Anterior cingulate cortex (tissue), 58 donors: ENCODE measurements at places on chromosomes 12 and 14.

DNA sequence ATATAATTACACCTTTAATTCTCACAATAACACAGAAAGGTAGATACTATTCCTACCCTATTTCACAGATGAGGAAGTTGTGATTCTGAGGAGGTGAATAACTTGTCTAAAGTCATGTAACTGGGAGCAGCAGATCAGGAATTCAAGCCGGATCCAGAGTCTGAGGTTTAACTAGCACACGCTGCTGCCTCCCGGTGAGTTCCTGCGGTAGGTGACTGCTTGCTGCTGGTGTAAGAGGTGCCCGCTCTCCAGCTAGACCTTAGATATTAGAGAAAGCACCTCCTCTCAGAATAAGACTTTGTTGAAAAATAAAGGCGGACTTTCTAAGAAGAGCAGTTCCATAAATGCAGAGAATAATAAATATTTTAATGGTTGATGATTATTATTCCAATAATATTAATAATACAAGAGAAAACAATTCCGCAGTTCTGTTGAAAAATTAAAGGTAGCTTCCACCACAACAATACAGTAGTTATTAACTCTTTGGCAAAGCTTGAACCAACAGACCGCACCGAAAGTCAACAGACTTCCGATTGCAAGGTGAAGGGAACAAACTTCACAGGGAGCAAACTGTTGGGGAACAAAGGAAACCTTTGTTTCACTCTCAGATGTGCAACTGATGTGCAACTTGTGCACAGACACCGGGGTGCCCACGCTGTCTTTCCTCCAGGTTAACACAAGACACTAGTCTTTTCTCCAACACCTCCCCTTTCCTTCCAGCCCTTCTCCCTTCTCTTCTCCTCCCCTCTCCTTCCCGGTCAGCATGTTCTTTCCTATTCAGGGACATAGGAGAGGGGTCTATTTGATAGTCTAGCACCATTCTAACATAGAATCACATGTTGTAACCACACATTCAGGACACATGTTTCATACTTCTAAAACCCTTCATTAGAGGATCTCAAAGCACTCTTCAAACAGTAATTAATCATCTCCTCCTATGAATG, 73.2 kb upstream of the EGLN3 start:
- DNase-seq: no peak

- no peak for DNase-seq
Observed at GRCh38 chr14:104843006-104843405, 22.1 kb upstream of the CEP170B start.

DNA sequence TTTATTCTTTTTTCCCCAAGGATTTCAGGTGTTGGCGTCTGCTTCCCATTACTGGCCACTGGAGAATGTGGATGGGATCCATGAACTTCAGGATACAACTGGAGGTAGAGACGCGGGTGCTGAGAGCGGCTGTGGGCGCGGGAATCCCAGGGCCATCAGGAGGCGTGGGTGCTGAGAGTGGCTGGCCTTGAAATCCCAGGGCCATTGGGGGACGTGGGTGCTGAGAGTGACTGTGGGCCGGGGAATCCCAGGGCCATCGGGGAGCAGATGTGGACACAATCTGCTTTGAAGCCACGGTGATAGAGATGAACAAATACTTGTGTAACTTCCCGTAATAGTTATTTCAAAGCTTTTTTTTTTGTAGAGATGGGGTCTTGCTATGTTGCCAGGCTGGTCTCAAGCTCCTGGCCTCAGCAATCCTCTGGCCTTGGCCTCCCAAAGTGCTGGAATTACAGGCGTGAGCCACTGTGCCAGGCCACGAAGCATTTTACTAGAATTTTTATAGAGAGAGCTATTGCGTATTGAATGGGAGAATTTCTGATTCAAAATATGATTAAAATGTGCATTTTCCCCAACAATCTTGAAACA, 12.8 kb downstream of the ADGRD1 start:
- no peak for DNase-seq

GRCh38 chr12:47367912-47368537, 288.3 kb upstream of the AMIGO2 start:
- no peak for DNase-seq

GRCh38 chr14:78412475-78412874, 242.3 kb downstream of the NRXN3 start:
- no peak for DNase-seq
